ENCODE measurements at places on chromosomes 2 and 18.
A peak's percentile ranks its signal among the peaks of the same experiment; 100 is the strongest.

GRCh38 chr2:160141912-160142311, 58.2 kb downstream of the ITGB6 start:
- no peak for DNase-seq

DNA sequence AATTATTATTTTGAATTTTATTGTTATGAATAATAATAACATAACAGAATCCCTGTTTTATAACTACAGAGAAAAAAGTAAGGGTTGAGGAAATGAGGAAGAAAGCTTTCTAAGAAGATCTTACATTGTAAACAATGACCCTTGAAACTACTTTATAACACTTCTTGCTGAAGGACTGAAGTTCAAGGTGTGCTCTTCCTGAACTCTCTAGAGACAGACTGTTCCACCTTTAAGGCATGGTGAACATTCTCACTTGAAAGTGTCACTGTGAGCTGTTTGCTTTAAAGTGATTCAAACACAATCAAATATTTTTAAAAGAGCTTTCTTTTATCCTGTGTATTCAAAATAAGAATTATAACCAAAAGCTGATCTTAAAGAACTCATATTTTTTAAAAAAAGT, 131.5 kb downstream of the DNAH7 start:
- DNase-seq: no peak

DNA sequence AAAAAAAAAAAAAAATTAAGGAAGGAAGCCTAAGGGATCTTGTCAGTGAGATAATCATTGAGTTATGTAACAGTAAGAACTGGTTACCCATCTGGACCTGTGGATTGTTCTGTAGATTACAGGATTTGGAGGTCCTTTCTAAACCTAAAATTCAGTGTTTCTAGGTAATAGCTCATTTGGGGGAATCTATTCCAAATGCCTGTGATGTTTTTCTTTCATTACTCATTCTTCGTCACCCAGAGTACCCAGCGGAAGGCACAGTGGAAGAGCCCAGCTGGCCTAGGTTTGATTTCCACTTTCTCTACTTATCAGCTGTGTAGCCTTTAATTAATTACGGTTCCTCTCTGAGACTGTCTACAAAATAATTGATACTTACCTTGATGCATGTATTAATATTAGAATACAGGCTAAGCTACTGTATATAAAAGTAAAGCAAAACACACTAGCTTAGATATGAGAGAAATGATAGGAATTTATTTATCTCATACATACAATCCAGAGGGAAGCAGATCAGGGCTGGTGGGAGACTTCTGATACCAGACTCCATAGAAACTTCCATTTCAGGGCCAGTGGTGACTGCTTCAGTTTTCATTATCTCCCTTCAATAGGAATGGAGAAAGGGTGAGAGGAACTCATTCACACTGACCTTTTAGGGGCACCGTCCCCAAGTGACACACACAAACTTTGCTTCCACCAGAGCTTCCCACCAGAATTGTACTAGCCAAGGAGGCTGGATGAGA, 115.8 kb upstream of the NOSTRIN start:
- DNase-seq: no peak

GRCh38 chr2:3348767-3349166, 28.9 kb downstream of the EIPR1 start:
- DNase-seq: no peak

- no peak for DNase-seq
These were observed 131.9 kb upstream of the ALKAL2 start for GRCh38 chr2:419687-420317.

DNA sequence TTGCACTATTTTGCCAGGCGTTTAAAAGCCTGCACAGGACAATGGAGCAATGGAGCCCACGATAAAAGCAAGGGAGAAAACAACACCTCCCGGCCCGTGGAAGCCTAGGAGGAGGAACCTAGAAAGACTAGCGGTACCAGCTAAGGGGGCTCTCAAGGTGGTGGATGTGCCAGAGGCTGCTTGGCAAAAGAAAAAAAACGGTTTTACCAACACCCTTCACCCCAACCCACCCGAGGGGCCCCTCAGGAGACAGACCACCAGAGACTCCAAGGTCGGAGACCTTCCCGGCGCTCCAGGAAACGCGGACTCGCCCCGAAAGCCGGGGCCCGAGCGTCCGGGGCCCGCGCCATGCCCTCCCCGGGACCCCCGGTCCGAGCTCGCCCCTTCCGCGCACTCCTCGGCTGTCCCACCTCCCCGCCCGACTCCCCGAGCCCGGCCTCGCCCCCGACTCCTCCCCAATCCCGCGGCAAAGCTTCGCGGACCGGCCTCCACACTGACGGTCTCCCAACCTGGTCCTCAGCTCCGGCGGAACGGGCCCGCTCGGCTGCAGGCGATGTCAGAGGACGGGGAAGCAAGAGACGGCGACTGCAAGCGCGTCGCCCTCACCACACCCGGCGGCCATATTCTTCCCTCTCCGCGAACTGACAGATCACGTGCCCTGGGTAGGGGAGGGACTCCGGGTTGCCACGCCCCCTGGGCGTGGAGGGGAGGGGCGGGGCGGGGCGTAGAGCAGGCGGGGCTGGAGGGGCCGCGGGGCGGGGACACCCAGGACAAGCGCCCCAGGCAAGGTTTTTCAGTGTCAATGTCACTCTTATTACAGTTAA, at the start of gene KIDINS220:
Gene KIDINS220, minus strand, starts transcription at position 643 of the 824 bp plus-strand sequence. CDS start 10,520 bp downstream, outside the sequence.
- peak; percentile 83 for DNase-seq

DNA sequence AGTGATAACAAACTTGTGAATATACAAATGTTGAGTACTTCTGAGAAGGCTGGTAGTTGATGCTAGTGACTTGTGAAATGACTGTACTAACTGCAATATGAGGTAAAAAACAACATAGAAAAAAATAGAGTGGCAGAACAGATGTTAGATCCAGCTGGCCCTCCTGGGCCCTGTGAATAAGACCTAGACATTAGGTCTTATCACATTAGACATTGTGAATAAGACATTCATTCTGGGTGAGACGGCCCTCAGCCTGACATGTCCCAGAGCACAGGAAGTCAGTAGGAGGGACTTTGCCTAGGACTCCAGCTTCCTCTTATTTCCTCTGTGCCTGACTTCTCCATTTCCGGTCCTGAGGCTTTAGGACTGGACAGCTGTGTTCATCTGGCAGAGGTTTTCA, 22.9 kb downstream of the DOK1 start:
- no peak for DNase-seq

All from activated CD4-positive, CD25-positive, alpha-beta regulatory T cell treated with anti-CD3 and anti-CD28 coated beads, Interleukin-2, amount 50 U/mL, for 72 hours (primary cell).